ENCODE measurements at places on chromosomes 7 and 10.

GRCh38 chr7:17546592-17546991, 248.1 kb downstream of the AHR start:
- no peak for DNase-seq
- H3K4me1 ChIP-seq: no peaks in the 10 kb centered on the region
- no peak overlapping the region for H3K4me3 ChIP-seq
- H3K36me3 ChIP-seq: no peaks in the 10 kb centered on the region
- no peak overlapping the region for H3K27ac ChIP-seq
- H3K27me3 ChIP-seq: no peaks in the 10 kb centered on the region

DNA sequence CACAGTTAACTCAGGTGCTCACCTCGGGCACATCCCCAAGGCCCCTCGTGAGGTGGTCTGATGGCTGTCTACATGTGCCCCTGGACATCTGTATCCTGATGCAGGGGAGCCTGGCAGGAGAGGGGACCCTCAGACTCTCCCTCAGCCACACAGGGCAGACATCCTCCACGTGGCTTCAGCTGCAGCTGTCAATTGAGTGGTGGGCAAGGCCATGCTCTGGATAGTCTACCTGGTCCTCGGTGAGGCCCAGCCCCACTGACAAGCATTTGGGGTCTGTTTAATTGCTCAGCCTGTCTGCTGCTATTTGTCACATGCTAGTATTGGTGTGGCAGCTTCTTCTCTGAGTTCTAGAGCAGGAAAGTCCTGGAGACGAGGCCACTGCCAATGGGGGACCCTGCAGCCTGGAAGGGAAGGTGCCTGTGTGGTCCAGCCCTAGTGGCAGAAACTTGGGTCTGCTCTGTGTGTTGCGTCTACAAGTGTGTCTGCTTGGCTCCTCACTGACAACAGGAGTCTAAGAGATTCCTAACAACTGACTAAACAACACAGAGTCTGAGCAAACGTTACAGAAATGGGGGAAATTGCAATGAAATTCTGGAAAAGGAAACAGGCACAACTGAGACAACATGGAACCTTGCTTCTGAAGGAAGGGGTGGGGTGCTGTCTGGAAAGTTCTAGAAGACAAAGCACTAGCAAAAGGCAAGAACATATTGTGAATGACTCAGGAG, 59.3 kb upstream of the IGFBP3 start:
- no peaks in the 10 kb centered on the region for H3K27me3 ChIP-seq
- H3K4me3 ChIP-seq: no peak overlapping the region
- no peaks in the 10 kb centered on the region for H3K36me3 ChIP-seq
- no peak overlapping the region for H3K27ac ChIP-seq

DNA sequence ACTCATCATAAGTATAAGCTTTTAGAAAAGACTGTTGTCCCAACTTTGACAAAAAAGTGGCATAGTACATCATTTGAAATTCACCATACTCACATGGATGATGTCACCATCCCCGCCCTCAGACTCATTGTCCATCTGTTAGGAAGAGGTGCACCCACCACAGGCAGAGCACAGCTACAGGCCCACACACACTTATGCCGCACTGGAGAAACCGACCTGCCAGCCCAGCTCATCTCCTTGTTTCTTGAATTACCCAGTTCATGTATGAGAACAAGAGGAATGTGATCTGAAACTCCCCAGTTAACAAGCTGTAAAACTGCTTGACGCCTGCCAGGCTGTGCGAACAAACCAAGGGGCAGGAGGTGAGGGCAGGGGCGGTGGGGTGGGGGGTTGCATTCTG, 312.0 kb downstream of the DPP6 start:
- no peak overlapping the region for H3K4me3 ChIP-seq
- H3K27me3 ChIP-seq: no peaks in the 10 kb centered on the region
- no peak for DNase-seq
- no peaks in the 10 kb centered on the region for H3K36me3 ChIP-seq
- no peaks in the 10 kb centered on the region for H3K4me1 ChIP-seq

DNA sequence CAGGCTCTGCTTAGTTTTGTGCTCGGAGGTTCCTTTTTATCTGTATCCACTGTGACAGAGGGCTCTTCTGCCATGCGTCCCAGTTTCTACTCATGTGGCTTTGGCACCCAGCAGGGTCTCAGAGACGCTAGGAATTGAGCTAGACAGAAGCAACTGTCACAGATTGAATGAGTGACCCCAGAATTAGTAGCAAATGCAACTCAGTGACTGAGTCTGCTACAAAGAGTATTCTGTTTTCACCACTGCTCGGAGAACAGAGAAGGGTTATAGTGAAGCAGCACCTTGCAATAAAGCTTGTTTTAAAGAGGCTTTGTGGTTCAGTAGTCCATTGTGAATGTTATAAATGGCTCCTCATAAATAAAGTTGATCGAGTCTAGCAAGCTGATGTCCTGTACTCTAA, 113.2 kb downstream of the DNAH11 start:
- no peaks in the 10 kb centered on the region for H3K27me3 ChIP-seq
- no peaks in the 10 kb centered on the region for H3K36me3 ChIP-seq
- no peak overlapping the region for H3K4me3 ChIP-seq
- no peaks in the 10 kb centered on the region for H3K4me1 ChIP-seq
- DNase-seq: no peak
- H3K27ac ChIP-seq: no peak overlapping the region

- no peak overlapping the region for H3K27ac ChIP-seq
- no peaks in the 10 kb centered on the region for H3K36me3 ChIP-seq
- DNase-seq: no peak
- H3K4me1 ChIP-seq: no peaks in the 10 kb centered on the region
- no peak overlapping the region for H3K4me3 ChIP-seq
- H3K27me3 ChIP-seq: no peaks in the 10 kb centered on the region
Observed at GRCh38 chr7:18037609-18038008, 10.0 kb upstream of the PRPS1L1 start.

DNA sequence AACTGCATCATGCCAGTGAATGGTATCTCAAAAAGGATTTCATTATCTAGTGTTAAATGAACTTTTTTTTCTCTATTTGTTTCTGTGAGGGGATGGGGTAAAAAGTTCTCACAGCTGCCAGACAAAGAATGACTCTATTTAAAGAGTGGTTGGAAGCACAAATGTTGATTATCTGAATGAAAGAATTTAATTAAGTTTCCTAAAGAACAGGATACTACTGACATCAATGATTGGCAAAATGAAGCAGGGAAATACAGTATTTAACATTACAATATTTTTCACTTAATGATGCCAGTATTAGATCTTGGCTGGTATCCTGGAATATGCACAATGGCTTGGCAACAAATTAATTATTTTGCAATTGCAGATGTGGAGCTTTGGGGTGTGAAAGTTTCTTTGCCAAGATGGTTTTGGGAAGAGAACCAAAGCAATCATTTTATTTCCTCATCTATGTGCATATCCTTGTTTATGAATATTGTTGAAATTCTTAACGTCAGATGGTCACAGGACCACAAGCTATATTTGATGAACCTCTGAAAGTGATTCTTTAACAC, 336.8 kb downstream of the ARL4A start:
- no peak overlapping the region for H3K27ac ChIP-seq
- no peaks in the 10 kb centered on the region for H3K27me3 ChIP-seq
- no peaks in the 10 kb centered on the region for H3K36me3 ChIP-seq
- no peak for DNase-seq

DNA sequence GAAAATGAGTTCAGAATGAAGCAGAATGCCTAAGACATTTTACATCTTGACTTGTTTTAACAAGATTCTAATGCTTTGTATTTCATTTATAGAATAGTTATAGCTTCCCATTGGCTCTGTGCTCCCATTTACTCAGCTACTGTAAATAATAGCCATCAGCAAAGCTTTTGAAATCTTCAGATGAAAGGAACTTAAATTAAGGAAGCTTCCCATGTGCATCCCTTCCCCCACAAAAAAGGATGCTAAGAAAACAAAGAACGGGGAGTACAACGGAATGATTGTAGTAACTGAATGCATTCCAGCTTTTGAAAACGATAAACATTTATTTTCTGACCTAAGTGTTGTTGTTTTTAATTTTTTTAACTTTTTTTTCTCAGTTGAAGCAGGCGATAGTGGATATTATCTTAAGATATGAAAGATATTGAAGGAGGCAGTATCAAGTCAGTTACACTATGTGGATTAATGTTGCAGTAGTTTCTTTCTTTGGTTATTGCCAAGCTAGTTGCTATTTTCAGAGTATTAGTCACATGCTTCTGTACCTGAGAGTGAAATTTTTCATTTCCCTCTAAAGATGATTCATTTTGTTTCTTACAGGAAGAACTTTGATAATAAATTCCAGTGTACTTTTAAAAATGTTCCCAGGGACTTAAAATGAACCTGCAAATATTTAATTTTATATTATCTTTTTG, 129.2 kb downstream of the KCND2 start:
- no peaks in the 10 kb centered on the region for H3K27me3 ChIP-seq
- no peaks in the 10 kb centered on the region for H3K4me1 ChIP-seq
- no peak for DNase-seq
- H3K27ac ChIP-seq: no peak overlapping the region

- DNase-seq: no peak
- H3K4me1 ChIP-seq: no peaks in the 10 kb centered on the region
- H3K4me3 ChIP-seq: no peak overlapping the region
- no peak overlapping the region for H3K27ac ChIP-seq
Observed at GRCh38 chr7:139667377-139667776, 110.4 kb downstream of the HIPK2 start.

GRCh38 chr10:61841338-61841875, 60.1 kb upstream of the ARID5B start:
- no peak overlapping the region for H3K4me3 ChIP-seq
- H3K27ac ChIP-seq: no peak overlapping the region
- no peaks in the 10 kb centered on the region for H3K27me3 ChIP-seq

DNA sequence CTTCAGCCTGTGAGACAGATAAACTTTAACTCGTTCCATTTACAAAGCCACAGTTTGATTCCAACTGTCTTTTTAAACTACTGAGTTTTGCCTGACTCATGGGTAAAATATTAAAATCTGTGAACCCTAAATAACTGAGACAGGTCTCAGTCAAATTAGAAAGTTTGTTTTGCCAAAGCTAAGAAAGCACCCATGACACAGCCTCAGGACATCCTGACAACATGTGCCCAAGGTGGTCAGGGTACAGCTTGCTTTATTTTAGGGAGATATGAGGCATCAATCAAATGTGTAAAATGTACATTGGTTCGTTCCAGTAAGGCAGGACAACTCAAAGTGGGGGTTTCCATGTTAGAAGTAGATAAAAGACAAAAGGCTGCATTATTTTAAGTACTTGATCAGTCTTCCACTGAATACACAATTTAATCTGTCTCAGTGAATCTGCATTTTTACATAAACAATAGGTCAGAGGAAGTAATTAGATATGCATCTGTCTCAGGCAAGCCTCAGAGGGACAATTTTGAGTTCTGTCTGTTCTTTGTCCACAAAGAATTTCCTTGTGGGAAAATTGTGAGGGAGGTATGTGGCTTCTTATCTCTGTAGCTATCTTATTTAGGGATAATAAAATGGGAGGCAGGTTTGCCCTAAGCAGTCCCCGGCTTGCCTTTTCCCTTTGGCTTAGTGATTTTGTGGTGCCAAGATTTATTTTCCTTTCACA, 11.0 kb upstream of the PIP start:
- no peaks in the 10 kb centered on the region for H3K4me1 ChIP-seq
- no peak overlapping the region for H3K27ac ChIP-seq
- H3K27me3 ChIP-seq: no peaks in the 10 kb centered on the region

- H3K27ac ChIP-seq: no peak overlapping the region
- H3K36me3 ChIP-seq: no peaks in the 10 kb centered on the region
- no peak overlapping the region for H3K4me3 ChIP-seq
- no peak for DNase-seq
Observed at GRCh38 chr10:59075576-59075975, 100.9 kb upstream of the PHYHIPL start.

- H3K27ac ChIP-seq: no peak overlapping the region
- H3K27me3 ChIP-seq: no peaks in the 10 kb centered on the region
- H3K36me3 ChIP-seq: no peaks in the 10 kb centered on the region
- no peaks in the 10 kb centered on the region for H3K4me1 ChIP-seq
Observed at GRCh38 chr7:78134256-78134655, 335.7 kb downstream of the PHTF2 start.

DNA sequence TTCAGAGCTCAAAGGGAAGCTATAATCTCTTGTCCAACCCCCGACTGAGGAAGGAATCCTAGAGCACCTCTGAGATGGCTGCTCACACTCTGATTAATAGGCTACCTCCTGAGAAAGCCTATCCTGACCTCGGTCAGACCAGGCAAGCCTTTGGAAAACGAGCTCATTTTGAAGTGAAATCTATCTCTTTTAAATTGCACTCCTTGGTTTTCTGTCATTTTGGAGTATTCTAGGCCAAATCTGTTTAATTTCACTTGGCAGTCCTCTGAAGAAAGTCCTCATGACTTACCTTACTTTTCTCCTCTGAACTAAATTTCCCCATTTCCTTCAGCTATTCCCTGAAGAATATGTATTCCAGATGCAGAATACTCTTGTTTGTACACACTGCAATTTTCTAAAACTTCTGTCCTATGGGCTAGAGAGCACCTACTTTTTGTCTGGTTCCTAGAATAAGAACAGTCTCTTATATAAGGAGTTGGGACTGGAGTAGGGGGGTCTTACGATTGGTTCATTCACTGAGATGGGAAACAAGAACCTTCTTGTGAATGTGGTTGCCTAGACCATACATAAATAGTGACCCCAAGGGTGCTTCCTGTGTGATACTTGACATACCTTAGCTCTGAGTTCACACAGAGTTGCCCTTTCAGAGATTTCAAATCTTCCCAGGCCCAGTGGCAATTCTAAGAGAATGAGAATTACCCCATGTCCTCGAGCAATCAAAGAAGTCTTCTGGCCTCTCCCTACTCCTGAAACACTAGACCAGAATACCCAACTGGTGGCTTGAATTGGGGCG, 31.9 kb upstream of the HPS1 start:
- H3K36me3 ChIP-seq: no peaks in the 10 kb centered on the region
- DNase-seq: no peak
- H3K27ac ChIP-seq: no peak overlapping the region

Data from thymus (tissue), 14 donors.